Stimulated activated CD8-positive, alpha-beta memory T cell treated with anti-CD3 and anti-CD28 coated beads, Interleukin-7, amount 100 ng/mL, for 1 hour (primary cell): ENCODE measurements at places on chromosomes 11 and 22.

GRCh38 chr11:102966011-102966410 is 10.5 kb upstream of the MMP13 start:
- no peak for DNase-seq

GRCh38 chr22:44667829-44668189 is 34.2 kb upstream of the PRR5 start:
- DNase-seq, result peak; percentile 30

- no peak for DNase-seq
Measured at GRCh38 chr11:128767591-128768001, 73.7 kb downstream of the FLI1 start.

DNA sequence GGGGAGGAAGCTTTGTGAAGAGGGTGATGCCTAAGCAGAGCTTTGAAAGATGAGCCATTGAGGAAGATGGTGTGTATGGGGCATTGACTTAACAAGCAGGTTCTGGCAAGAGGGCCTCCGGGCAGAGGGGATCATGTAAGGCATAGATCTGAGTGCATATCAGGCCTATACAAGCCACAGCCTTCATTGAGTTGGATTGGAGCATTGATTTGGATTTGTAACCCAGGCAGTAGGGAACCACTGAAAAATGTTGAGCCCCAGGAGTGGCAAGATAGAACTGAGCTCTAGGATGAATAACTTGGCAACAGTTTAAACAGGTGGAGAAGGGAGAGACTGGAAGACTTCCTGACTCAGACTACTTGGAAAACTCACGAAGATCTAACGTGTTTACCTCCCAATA is 21.4 kb downstream of the PANX1 start:
- DNase-seq, result no peak

DNA sequence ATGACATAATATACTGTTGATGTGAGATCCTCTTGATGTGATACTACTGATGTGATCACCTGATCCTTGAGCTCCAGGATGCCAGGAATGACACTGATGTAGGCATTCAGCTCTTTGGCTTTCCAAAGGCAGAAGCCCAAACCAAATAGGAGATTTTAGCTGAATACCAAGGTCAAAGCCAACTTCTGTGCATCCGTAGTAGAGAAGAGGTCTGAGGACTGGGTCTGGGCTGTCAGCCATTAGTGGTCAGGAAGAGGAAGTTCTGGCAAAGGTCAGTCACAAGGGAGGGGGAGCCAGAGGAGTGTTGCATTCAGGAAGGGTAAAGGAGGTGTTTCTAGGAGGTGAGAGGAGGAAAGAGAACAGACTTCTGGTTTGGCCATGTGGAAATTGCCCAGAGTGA is 53.4 kb upstream of the PARVG start:
- DNase-seq, result no peak

GRCh38 chr11:2684581-2684980 is 15.2 kb downstream of the KCNQ1OT1 start:
- no peak for DNase-seq

DNA sequence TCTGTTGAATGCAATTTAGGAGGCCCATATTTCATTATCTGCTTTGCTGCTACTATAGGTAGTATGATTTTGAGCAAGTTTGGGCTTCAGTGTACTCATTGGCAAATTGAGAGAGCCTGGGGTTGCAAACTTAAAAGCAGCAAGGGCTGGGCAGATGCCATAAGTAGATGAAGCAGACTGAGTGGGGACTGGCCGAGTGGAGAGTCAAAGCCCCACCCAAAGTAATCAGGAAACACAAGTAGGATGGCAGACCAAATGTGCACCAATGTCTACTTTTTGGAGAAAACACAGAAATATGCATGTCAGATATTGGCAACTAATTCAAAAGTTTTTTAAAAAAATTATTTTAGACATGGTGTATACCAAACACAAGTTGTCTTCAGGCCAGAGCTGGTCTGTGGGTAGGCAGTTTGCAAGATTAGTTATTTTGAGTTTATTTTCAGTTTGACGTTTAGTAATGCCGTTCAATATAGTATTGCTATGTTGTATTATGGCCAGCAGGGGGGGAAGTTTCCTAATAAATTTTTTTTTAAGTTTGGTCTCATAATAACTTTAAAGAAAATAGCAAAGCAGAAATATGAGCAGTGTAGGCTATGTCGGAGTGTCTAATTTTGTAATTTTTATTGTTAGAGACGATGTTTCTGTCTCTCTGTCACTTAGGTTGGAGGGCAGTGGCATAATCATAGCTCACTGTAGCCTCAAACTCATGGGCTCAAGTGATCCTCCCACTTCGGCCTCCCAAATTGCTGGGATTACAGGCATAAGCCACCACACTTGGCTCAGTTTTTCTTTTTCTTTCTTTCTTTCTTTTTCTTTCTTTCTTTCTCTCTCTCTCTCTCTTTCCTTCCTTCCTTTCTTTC is 105.1 kb downstream of the HIPK3 start:
- DNase-seq, result no peak

GRCh38 chr11:95920460-95921105 is 3.3 kb downstream of the MTMR2 start:
- DNase-seq, result no peak

DNA sequence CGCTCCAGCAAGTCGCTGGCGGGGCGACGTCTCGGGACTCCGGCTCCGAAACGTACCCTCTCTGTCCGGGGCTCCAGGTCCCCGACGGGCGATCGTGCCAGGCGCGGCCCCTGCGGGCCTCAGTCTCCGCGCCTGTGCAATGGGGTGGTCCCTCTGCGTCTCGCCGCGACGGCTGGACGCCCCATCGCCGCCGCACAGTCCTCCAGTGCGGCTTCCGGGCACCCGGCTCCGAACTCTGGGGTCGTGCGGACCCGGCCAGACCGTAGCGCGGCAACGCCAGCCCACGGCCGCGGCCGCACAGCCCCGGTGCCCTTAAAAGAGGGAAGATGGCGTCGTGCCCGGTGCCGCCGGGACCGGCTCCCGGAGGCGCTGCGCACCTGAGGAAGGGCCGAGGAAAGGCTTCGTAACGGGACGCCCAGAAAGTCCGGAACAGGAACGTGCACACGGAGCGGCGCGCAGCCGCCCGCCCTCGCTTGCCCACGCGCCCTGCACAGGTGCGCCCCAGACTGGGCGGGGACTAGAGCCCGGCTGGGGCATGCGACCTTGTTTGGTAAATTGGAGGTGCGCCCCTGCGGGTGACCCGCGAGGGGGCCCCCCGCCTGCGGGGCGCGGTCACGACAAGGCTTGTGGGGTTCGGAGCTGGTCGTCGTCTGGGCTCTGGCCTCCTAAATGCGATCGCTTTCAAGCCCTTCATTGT is 525 bp downstream of the BIK start:
- no peak for DNase-seq

DNA sequence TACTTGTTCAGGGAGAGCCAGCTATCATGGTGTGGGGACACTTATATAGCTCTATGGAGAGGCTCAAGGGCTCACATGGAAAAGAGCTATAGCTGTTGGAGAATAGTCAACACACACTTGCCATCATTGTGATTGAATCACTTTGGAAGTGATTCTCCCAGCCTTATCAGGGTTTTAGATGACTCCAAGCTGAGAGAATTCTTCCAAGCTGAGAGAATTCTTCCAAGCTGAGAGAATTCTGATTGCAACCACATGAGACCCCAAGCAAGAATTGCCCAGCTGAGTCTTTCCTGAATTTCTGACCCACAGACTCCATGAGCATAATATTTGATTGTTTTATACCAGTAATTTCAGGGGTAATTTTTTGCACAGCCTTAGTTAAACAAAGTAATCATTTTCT is 1318.3 kb upstream of the RAG2 start:
- no peak for DNase-seq

DNA sequence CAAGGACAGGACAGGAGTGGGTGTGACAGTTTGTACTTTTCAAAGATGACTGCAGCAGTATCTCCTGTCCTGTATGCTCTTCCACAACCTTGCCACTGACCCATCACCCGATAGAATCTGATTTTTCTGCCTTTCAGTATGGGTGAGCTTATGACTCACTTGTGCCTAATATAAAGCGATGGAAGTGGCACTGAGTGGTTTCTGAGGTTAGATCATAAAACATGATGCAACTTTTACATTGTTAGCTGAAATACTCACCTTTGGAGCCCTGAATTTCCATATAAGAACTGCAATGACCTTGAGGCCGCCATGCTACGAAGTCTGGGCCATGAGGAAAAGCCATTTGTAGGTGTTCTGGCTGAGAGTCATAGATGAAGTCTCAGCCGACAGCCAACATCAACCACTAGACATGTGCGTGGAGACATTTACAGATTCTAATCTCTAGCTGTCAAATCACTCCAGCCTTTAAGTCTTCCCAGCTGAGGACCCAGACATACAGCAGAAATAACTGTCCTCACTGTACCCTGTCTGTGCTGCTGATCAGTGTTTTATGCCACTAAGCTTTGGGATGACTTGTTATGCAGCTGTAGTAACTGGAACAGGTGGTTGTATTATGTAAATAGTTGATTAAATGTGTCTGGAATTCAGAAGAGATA is 105.9 kb upstream of the ARHGAP20 start:
- DNase-seq, result no peak

DNA sequence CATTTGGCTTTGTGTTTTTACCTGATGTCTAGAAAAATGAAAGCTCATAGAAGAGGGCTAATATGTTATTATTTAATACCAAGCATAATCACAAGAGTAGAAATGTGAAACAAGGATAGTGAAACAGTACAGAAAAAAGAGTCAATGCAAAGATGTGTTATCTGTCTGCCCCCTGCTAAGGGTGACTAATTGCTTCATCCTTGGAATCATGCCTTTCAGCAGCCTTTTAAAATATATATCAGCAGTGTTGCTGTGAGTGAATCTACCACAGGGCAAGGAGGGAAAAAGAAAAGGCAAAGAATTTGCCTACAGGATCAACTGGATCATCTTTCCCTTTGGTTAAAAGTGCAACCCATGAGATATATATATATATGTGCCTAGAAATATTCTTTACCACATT is 867.2 kb upstream of the RAG2 start:
- no peak for DNase-seq

DNA sequence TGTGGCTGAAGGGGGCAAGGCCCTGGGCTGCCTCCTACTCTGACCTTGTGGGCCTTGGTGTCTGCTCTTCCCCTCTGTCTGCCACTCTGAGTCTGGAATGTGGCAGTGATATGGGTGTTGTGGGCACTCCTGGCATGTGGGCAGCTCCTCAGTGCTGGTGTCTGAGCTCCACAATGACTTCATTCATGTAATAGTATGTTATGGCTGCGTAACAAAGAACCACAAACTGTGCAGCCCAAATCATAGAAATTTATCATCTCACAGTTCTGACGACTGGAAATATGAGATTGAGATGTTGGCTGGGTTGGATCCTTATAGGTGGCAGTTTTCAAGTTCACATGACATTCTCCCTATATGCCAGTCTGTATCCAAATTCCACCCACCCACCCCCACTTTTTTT is 59.1 kb downstream of the BCR start:
- DNase-seq, result no peak

GRCh38 chr22:37197451-37198257 is 9.6 kb upstream of the C1QTNF6 start:
- no peak for DNase-seq

- DNase-seq, result no peak
Measured at GRCh38 chr11:127804747-127805400, 782.5 kb downstream of the ETS1 start.

DNA sequence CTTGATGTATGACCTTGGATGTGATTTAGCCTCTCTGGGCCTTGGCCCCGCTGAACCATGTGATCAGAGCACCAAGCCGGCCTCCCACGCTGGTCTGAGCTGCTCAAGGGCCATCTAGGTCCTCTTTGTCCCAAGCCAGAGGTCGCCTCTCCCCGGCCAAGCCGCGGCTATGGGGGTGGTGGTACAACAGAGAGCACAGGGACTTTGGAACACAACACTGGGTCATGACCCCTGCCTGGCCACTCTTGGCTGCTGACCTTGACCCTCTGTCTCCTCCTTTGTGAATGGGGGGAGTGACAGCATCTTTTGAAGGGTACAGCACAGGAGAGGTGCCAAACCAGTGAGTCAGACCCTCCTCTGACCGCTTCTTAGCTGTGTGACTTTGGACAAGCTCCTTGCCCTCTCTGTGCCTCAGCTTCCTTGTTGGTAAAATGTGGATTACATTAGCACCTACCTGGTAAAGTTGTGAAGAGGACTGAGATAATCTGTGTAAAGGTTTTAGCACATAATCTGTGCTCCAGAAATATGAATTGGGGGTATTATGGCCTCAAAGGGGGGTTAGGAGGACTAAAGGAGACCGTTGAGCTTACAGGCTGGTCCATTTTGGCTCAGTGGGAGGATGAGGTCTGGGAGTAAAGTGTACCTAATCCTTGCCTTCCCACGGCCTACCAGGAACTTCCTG is 4.7 kb downstream of the SCYL1 start:
- DNase-seq, result no peak

- DNase-seq, result no peak
Measured at GRCh38 chr11:128341280-128342248, 245.8 kb downstream of the ETS1 start.

DNA sequence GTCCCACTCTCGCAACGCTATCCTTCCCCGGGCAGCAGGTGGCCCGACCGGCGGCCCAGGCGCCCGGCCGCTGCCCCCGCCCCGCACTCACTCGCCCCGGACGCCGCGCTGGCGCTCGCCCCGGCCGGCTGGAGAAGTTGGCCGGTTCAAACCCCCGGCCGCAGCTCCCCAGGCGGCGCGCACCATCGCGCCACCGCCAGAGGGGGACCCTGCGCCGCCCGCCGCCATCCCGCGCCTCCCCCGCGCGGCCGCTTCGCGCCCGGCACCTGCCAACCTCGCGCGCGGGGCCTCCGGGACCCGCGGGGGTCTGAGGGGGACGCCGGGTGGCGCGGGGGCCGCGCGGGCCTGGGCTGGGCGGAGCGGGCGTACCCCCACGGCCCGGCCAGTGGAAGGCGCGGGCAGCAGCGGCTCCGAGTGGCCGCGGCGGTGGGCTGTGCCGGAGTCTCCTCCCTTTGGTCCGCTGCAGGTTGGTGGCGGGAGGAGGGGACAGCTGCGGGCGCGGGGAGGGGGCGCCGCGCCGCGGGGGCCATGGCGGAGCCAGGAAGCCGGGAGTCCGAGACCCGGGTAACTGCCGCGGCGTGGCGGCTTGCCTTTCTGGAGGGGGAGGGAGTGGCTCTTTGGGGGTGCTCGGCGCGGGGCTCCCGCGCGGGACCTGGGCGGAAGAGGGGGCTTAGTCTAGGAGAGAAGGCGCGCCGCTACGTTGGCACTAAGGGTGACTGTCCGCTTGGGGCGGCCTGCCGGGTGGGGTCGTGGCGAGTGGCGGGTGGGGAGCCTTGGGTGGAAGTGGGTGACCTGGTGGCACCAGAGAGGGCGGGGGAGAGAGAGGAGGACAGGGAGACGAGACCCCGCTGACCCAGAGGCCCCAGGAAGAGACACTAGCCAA is at the start of the genes MPST and TST:
Gene MPST, plus strand, starts transcription at position 434 of the 883 bp plus-strand sequence. Its CDS starts 95 bp downstream, at position 529.
Gene TST, minus strand, starts transcription at position 139 of the 883 bp plus-strand sequence. CDS start 715 bp downstream, outside the sequence.
- no peak for DNase-seq

GRCh38 chr11:14636119-14636518 is 7.5 kb upstream of the PDE3B start:
- no peak for DNase-seq

GRCh38 chr11:2453436-2453835 is 8.6 kb downstream of the KCNQ1 start:
- DNase-seq, result no peak
